ENCODE measurements at places on chromosomes 13 and 19.
A peak's percentile ranks its signal among the peaks of the same experiment; 100 is the strongest.

DNA sequence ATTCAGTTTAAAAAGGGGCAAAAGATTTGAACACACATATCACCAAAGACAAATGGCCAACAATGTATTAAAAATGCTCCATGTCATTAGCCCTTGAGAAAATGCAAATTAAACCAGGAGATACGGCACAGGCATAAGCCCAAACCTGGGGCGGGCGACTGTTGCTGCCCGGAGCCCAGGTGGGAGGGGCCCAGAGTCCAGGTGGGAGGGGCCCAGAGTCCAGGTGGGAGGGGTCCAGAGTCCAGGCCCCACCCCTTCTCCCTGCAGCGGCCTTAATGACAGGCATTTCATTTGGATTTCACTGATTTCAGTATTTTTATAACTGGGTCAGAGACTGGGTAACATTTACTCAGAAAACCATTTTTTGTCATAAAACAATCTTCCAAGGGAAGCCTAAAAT is 78.2 kb downstream of the RASA3 start:
- no peak for DNase-seq

DNA sequence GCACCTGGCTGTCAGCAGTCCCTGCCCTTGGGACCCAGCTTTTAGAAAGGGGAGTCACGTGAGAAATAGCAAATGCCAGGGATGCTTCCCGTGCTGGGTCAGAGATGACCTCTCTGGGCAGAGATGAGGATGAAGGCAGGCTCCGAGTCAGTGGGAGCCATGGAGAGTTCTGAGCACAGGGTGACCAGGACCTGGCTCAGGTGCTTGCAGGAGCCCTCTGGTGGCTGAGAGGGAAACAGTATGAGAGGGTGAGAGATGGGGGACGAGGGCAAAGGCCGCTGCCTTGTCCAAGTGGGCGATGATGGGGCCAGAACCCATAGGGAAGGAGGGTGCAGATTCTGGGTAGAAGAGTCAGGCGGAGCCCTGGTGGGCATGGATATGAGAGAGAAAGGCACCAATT is 15.8 kb downstream of the TMED1 start:
- no peak for DNase-seq

- peak; percentile 73 for DNase-seq
Measured at GRCh38 chr19:6739390-6739882, at the start of gene TRIP10. Gene TRIP10, plus strand, starts transcription at chr19:6739680. Its CDS starts 82 bp downstream, at chr19:6739762.

GRCh38 chr19:49347835-49348234 is 12.6 kb downstream of the CD37 start:
- no peak for DNase-seq

DNA sequence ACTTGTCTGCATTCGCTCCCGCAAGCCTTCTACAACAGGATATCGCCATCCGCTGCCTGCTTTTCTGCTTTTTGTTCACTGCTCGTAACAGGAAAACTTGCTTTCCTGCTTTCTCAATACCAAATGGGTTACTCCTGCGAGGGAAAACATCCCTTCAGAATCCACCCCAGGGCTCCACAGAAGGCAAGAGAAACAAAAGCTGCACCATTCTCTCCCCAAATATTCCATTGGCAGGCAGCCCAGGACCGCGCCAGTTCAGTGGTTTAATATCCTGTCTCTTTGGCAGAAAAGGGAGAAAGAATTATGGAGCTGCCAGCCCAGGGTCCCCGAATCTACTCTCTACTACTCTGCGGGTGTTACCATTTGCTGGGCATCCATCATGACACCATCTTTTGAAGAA is 84.7 kb upstream of the DOCK9 start:
- no peak for DNase-seq

GRCh38 chr13:51998723-51999509 is 12.3 kb downstream of the ATP7B start:
- no peak for DNase-seq

GRCh38 chr19:44841231-44841630 is 4.9 kb upstream of the NECTIN2 start:
- DNase-seq, result no peak

GRCh38 chr13:78129359-78129758 is 210.7 kb upstream of the EDNRB start:
- DNase-seq, result no peak

- DNase-seq, result no peak
Measured at GRCh38 chr19:57771417-57771816, 1.9 kb downstream of the ZNF586 start.

GRCh38 chr19:34306213-34306661 is 51.9 kb downstream of the GARRE1 start:
- DNase-seq, result no peak

DNA sequence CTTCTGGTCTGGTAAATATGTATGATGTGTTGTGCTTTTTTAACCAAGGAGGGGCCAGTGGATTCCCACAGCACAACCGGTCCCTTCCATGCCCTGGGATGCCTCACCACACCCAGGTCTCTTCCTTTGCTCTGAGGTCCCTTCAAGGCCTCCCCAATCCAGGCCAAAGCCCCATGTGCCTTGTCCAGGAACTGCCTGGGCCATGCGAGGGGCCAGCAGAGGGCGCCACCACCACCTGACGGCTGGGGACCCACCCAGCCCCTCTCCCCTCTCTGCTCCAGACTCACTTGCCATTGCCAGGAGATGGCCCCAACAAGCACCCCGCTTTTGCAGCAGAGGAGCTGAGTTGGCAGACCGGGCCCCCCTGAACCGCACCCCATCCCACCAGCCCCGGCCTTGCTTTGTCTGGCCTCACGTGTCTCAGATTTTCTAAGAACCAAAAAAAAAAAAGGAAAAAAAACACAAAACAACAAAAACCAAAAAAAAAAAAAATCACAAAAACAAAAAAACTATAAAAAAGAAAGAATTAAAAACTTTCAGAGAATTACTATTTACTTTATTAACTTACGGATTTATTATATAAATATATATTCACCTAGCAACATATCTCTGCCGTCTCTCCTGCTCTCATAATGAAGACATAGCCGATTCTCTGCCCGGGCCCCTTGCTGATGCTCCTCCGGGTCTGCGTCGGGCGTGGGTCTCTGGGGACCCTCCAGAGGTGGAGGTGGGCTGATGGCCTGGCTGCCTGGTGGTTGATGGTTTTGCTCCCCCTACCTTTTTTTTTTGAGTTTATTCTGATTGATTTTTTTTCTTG is 14.4 kb downstream of the CAPN12 start:
- DNase-seq, result peak; percentile 57

DNA sequence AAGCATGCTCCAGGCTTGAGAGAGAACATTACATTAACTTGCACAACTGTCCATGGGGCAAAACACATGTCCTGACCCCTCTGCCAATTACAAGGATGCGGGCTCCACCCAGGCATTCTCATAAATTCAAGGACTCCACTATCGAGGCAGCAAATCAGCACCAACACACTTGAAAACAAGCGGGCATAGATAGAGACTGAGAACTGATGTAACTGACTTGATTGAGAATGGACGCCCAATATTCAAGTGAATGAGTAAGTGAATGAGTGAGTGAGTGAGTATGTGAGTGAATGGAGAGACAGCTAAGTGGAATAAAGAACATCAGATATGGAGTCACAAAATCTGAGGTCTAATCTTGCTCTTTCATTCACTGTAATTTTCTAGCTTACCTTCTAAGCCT is 75.0 kb upstream of the VSTM2B start:
- DNase-seq, result no peak

GRCh38 chr19:57088133-57088532 is 31.7 kb upstream of the USP29 start:
- DNase-seq, result no peak

- no peak for DNase-seq
Measured at GRCh38 chr13:77902319-77902963, 16.2 kb downstream of the EDNRB start.

- DNase-seq, result no peak
Measured at GRCh38 chr19:44671400-44671799, at the start of gene CEACAM19. Gene CEACAM19, plus strand, starts transcription at chr19:44671482. Its CDS starts 450 bp downstream, at chr19:44671932.

GRCh38 chr19:31252441-31252840 is 96.8 kb downstream of the TSHZ3 start:
- no peak for DNase-seq

DNA sequence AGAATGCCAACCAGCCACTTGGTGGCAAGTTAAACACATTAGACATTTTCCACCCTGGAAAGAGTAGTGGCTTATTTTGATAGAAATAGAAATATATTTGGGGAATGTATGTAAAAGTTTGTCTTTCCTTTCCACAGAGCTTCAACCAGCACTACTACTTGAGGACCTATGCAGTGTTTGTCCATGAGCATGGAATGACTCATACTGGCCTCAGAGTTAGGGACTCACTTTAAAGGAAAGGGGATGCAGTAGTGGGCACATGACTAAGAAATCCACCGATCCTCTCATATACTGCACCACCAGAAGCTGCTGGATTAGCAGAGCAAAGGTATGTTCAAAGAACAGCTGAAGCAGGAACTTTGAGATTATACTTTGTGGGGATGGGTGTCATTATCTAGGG is 62.6 kb downstream of the LACC1 start:
- no peak for DNase-seq

DNA sequence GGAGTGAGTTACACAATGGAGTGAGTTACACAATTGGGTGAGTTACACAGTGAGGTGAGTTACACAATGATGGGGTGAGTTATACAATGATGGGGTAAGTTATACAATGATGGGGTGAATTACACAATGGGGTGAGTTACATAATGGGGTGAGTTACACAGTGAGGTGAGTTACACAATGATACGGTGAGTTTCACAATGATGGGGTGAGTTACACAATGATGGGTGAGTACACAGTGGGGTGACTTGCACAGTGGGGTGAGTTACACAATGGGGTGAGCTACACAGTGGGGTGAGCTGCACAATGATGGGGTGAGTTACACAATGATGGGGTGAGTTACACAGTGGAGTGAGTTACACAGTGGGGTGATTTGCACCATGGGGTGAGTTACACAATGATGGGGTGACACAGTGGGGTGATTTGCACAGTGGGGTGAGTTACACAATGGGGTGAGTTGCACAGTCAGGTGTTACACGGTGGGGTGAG is 52.5 kb upstream of the GAS6 start:
- DNase-seq, result no peak
